ENCODE measurements at places on chromosomes 7 and 10.

DNA sequence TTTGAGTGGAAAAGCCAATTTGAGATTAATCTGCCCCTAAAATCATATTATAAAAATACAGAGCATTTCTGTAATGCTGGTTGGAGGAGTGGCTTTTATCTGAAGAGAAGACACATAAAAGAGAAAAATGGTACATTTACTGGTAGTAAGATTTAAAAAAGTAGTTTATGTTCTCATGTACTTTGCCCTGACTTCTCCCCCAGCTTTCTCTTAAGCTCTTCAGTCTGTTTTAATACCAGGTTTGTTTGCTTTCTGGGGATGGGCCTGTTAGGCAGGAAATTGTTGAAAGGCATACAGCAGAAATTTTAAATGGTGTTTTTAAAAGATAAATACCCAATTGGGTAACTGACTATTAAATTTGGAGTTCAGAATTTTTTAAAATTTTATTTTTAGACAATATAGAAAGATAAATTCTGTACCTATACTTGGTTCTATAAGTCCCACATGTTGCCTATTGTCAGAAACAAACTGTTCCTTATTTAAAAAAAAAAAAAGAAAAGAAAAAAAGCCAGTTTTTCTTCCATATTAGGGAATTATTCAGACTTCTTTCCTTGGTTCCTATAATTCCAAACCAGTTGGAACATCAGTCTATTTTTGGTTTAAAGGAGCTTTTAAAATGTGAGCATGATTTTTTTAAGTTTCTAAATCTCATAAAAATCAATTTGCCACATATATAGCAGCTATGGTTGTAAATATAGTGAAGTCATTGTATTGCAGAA lies 136.6 kb downstream of the ARID5B start:
- no peak for DNase-seq

DNA sequence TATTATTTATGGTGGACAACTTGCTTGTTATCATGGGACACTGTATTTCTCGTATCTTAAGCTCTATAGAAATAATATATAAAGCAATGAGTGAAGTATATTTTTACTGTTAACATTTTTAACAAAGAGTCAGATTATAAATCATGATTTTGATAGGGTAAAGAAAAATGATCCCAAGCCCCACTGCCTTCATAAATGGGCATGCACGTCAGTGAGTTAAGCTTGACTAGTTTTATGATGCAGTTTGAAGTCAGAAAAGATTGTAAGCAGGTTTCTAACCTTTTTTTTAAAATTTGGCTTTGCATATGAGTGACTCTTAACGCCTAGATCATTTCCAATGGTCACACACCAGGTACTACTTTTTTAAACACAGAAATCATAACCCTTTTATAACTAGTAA lies 152.8 kb downstream of the GNAT3 start:
- DNase-seq = no peak

- DNase-seq = no peak
Measured at GRCh38 chr7:122416336-122416735, 111.8 kb upstream of the FEZF1 start.

GRCh38 chr7:45584261-45585210 lies 10.4 kb downstream of the ADCY1 start:
- DNase-seq = no peak

GRCh38 chr10:28837613-28838390 lies 160.5 kb downstream of the BAMBI start:
- DNase-seq = no peak

Data from KBM-7 (cell line).